Omental fat pad (tissue), 4 donors: ENCODE measurements at places on chromosomes 3 and 15. TPM values are rescaled to one million over a fixed set of nuclear protein-coding genes. Genes with fewer than 3 reads are reported as not detected.

DNA sequence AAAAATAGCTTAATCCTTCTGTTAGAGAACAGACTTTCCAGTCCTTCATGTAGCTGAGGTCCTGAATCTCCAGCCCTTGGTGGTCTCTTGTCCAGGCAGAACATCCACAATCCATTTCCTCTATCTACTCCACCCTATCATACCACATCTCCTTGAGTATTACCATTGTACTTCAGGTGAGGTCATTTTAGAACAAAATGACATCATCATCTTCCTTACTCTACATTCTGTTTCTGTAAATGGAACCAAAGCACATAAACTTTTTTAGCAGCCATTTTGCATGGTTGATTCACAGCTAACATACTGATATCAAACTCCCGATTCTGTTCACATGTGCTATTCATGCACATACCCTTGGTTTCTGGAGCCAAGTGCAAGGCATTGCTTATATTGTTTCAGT, 112.4 kb downstream of the C3orf70 start:
- DNase-seq: no peak

- no peak for DNase-seq
These were observed 136.2 kb upstream of the PFN2 start for GRCh38 chr3:150106740-150107428.

Gene CCDC50
- 93.3 TPM for total RNA-seq

Gene ANKRD63
- not detected for total RNA-seq
